ENCODE measurements at places on chromosomes 6 and 20.
A peak's percentile ranks its signal among the peaks of the same experiment; 100 is the strongest.

- DNase-seq: no peak
Measured at GRCh38 chr6:106981926-106982325, 7.4 kb upstream of the CD24 start.

DNA sequence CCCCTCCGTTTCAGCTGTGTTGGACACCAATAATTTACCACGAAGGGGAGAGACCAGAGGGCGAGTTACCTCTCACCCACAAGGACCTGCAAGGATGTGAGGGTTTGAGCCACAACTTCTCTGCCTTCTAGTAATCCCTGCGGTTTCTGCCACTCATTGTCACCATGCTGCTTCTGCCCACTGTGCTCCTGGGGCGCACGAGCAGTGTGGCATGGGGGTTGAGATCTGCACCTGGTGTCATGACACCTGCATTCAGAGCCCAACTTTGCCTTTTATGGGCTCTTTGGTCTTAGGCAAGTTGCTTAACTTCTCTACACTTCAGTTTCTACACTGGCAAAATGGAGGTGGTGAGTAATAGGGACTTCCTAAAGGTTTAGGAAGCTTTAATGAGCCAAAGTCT, 84.9 kb downstream of the SOBP start:
- no peak for DNase-seq

DNA sequence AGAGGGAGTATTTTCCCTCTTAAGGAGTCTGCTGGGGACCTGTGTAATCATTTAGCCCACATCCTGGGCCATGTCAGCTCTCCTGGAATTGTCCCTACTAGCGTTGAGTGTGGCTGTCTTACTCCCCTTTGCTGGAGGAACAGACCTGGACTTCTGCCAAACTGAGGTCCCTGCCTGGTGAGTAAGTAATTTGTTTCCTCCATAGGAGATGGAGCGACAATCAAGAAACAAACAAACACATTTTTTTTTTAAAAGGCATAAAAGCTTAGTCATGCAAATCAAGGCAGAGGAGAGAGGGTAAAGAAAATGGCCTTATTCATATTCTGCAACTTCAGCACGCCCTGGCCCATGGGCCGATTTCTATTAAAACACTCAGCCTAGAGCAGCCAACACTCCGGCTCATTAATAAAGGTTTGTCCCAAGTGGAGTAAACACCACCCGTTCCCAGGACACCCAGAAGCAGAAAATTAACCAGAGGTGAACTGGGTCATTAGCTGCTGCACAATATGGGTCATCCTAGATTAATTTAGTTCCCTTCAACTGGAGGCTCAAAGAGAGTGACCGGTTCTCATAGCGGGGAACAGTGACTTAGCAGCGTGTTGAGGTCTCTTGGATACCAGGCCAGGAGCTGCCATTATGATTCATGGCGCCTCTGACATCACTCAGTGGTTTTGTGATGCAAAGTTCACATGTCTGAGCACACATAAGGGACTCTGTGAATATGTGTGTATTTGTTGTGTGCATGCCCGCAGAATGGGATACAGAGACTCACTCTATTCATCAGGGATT, 165.0 kb upstream of the SULF2 start:
- DNase-seq: peak; percentile 9

GRCh38 chr6:102774326-102774725, 1380.8 kb downstream of the GRIK2 start:
- no peak for DNase-seq

- DNase-seq: no peak
Measured at GRCh38 chr20:45826381-45827019, 612 bp downstream of the TNNC2 start.

Data from putamen (tissue), 1 donor.